ENCODE measurements at places on chromosomes 1 and 21.
A peak's percentile ranks its signal among the peaks of the same experiment; 100 is the strongest.

DNA sequence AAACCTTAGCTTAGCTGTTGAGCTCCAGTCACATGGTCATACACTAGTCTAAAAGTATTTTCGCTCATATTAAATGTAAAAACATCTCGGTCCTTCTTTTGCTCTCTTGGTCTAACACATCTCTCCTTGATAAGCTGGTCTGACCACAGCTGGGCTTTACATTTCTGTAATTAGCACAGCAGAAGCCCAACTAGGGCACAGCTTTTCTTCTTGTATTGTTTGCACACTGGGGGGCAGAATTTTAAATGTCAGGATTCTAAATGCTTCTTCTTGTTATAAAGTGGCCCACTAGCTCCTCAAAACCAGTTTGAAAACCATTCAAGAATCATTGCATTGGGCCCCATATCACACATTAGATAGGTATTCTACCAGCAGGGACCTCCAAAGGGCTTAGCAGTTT lies 289.1 kb upstream of the PKN2 start:
- no peak for DNase-seq

DNA sequence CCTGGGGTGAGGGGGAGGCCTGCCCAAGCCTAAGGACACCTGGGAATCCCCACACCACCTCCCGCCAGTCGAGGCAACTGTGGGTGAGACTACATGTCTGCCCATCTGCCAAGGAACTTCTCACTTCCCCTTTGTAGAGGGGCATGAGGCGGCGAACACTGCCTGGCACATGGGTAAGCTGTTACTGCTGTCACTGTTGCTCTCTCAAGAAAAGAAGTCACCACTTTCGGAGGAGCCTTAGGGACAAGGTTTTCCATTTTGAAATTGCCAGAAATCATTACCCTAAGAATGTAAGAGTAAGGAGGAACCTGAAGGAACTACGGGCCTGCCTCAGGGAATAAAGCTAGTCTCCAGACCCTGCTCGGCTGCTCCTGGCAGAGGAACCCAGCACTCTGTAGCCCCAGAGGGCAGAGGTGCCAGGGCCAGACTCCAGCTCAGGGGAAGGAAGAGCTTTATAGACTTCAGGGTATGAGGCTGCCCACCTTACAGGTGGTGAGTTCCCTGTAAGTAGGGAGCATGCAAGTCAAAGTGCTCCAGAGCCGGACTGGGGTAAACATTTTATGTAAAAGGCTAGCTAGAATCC lies 23.3 kb downstream of the SLC2A1 start:
- DNase-seq, result no peak

DNA sequence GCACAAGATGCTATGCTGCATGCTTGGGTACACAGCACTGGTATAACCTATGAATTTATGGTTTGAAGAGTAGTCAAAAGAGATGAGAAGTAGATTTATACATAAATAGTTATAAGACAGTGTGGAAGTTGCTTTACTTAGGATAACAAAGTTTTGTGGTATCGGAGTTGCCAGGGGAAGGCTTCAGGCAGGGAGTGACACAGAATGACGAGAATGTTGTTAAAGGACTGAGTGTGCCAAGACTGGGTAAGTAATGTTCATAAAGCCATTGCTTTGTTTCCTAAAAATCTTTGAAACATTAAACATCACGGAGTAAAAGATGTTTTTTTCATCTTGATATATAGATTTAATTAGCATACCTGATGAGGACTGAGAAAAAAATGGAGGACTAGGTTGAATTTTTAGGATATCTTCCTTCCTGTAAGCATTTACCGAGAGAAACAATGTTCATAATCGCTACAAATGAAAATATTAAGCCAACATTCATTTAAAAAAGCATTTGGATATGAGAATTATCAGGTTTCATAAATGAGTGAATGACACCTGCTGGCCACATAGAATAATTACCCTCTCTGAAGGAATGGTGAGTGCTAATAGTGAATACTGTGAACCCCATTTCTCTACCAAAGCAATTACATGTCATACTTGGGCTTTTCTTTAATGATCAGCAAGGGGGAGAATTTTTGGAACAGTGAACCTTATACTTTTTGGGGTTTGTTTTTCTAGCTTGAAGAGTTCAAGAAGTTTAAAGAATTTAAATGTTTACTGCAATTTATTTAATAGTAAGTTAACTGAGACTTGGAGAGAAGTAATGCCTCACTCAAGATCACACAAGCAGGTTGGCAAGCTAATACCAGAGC lies 28.4 kb downstream of the EXTL2 start:
- peak; percentile 60 for DNase-seq

GRCh38 chr1:105684714-105685113 lies 1371.8 kb upstream of the PRMT6 start:
- DNase-seq, result no peak

DNA sequence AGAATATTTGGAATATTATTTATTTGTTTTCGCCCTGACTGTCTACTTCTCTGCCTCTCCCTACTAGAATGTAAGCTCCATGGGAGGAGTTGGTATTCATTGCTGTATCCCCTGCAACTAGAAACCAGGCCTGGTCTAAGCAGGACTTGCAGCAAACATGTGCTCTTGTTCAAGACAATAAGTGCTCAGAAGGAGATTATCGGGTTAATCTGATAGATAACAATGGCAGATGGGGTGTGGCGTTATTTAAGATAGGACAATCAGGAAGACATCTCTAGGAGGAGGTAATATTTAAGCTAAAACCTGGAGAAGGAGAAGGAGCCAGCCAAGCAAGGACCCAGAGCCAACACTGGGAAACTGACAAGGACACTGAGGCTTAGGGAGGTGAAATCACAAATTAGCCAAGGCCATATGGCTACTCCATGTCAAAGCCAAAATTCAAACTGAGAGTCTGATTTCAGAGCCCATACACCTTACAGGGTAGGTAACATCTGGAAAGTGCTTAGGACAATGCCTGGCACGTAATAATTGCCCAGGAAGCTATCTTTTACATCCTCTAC lies 41.5 kb downstream of the STYXL2 start:
- DNase-seq, result no peak

GRCh38 chr1:234550341-234551031 lies 59.5 kb downstream of the IRF2BP2 start:
- no peak for DNase-seq

- peak; percentile 38 for DNase-seq
Observed at GRCh38 chr1:91783423-91784170, 102.4 kb downstream of the TGFBR3 start.

DNA sequence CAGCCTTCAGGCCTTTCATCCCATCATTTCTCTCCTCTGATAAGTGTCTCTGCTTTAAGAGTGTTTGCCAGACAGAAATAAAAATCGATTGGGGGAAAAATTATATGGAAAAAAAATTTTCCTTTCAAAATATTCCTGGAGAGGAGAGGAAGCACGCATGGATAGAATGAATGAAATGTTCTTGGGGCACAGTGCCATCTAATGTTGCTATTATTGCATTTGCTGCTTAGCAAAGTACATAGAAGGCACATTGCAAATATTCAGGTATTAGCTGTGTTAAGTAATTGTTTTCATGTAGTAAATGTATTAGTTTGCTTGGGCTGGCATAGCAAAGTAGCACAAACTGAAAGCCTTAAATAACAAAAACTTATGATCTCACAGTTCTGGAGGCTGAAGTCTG lies 18.1 kb downstream of the B3GALT5 start:
- DNase-seq, result peak; percentile 32

DNA sequence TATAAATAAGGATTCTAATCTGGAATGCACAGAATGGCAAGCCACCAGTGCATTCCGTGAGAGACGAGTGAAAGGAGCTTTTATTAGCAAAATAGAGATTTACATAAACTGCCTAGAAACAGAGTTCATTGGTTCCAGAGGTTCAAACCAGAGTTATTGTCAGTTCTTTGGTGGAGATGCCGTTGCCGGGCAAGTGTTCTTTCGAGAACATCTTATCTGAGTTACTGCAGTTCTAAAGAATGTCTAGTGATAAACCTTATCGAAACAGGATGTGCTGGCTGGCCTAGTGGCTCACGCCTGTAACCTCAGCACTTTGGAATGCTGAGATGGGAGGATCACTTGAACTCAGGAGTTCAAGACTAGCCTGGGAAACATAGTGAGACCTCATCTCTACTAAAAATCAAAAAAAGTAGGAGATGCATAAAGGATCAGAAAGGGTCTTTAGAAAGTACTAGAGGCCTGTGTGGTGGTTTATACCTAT lies 19.9 kb upstream of the EVI5 start:
- DNase-seq, result peak; percentile 96

GRCh38 chr1:223706077-223706973 lies 6.0 kb upstream of the CAPN2 start:
- DNase-seq, result peak; percentile 95

DNA sequence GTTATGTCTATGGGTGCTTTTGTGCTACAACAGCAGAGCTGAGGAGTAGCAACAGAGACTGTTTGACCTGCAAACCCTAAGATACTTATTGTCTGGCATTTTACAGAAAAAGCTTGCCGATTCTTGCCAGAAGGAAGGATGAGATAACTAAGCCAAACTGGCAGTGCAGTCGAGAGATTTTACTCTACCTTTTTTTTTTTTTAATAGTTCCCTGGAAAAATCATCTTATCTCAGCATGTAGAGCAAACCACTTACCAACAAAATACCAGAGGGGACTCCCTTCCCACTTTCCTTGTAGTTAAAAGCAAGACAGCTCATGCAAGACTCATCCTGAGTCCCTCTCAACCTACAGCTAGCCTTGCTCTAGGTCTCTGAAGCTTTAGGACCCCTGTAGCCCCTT lies 132.9 kb downstream of the SYT2 start:
- peak; percentile 64 for DNase-seq

DNA sequence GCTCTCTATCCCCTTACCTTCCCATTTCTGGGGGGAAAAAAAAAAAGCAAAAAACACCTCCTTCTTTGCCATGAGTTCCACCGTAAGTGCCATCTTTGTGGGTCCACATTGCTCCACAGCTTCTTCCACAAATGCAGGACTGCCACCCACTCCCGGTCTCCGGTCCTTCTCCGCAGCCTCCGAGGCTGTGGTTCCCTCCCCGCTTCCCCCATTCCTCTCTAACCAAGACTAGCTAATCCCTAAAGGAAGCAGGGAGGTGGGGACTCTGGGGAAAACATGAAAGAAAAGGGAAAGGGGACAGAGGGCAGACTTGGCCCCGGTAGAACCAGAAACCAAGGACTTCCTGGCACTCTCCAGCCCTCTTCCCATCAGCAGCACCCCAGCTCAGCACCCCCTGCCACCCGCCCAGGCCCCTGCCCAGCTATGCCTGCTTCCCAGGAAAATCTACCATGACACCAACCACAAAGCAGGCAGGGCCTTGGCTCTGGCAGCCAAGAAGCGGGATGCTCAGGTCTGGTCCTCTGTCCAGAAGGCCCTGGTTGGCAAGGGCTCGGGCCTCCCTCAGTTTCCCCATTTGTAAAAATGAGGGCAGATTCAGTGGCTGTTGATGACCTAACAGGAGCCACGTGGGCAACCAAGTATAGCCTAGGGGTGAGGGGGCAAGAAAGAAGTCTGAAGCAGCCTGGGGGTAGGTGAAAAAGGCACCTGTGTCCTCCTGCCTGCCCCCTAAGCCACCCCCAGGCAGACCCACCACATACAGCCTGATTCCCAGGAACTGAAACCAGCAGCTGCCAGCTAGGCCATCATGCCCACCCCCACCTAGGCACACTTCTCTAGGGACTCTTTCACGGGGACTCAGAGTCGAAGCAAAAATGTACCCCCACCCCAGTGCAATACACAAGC lies 2.5 kb downstream of the EPHA2 start:
- no peak for DNase-seq

DNA sequence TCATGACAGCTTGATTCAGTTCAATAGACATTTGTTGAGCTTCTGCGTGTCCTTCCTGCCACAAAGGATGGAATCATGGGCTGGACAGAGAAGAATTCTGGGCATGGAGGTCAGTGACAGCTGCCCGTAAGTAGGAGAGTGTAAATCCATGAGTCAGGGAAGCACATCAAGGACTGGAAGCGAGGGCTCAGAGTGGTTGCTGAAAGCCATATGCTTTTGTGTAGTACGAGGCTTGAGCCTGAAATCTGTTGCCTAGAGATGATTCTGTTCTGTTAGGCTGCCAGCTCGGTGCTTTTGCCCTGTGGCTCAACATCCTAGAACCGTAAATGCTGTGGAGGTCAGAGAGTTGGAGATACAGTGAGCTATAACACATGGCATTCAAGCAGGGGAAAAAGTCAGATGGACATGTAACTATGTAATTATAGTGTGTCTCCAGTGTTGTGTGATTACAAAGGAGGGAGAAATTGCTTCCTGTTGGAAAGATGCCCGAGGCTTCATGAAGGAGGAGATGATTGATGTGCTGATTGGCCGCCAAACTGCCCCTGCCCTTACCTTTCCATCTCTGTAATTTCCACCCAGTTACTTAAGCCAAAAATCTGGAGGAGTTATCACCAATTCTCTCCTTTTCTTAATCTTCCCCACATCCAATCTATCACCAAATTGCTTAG lies 92.8 kb upstream of the CACNA1E start:
- DNase-seq, result no peak

- DNase-seq, result peak; percentile 19
Observed at GRCh38 chr1:65255035-65255655, 54.2 kb upstream of the DNAJC6 start.

- peak; percentile 96 for DNase-seq
Observed at GRCh38 chr1:8097077-8097799, 71.1 kb upstream of the ERRFI1 start.

DNA sequence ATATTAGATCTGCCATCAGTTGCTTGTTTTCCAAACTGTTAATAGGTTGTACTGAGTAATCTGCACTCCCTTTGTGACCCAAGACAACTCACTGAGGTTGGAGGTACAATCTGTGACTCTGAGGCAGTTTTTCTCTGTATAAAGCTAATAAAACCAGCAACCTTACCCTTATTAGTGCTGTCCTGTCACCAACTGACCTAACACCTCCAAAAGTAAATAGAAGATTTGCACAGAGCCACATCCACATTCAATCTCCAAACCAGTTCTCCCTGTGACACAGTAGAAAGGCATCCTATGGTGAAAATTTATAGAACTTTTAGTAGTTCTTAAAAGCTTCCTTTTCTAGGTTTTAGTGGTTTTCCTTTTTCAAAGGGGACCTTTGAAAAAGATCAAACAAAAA lies 140.4 kb upstream of the ADGRL2 start:
- DNase-seq, result peak; percentile 36

GRCh38 chr1:241612533-241613477 lies 27.4 kb downstream of the CHML start:
- peak; percentile 86 for DNase-seq

- DNase-seq, result peak; percentile 65
Observed at GRCh38 chr1:116375887-116376728, 3.1 kb downstream of the ATP1A1 start.

DNA sequence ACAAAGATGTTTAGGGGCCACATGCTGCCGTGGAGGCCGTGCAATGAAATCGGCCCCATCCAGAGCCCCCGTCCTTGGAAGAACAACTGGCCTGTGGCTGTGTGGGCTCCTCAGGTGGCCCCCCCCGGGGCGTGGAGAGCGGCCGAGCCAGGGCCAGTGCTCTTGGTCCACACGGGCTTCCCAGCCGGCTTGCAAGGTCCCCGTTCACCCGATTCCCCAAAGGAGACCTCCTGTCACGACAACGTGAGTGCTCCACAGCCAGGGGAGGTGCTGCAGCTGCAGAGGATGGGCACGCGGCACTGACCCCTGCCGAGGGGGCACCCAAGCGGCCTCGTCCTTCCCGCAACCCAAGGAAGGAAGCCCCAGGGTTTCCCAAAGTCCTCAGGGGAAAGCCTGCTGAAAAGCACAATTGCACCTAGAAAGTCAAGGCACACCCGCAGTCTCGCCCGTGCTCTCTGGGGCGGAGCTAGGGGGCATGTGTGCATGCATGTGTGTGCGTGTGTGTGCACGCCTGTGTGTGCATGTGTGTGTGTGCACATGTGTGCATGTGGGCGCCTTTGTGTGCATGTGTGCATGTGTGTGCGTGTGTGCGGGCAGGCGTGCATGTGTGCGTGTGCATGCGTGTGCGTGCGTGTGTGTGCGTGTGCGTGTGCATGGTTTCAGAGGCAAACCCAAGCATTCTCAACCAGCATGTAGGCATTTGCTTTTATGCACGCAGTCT lies 48.2 kb downstream of the SLX9 start:
- DNase-seq, result no peak

All from fibroblast of skin of back (primary cell).